Stimulated activated CD4-positive, alpha-beta T cell treated with anti-CD3 and anti-CD28 coated beads, Interleukin-2, amount 100 ng/mL, for 48 hours (primary cell): ENCODE measurements at places on chromosomes 7 and 10.

- DNase-seq = no peak
Measured at GRCh38 chr10:47401874-47402640, 18.0 kb upstream of the ZNF488 start.

DNA sequence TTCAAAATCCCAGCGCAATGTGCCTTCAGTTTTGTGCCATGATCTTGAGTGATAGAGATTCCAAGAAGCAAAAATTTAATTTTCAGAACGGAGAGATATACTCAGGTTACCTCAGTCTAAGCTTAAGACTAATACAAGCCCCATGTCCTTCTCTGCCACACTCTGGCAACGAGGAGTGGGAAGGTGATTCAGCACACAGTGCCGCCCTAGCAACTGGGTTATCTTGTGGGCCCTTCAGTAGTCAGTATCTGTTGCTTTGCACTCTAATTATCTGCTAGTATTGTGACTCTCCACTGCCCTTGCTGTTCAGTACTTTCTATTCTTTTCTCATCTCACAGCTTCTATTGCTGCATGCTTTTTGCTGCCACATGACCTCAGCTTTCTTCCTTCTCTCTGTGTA lies 39.2 kb upstream of the MKLN1 start:
- no peak for DNase-seq

DNA sequence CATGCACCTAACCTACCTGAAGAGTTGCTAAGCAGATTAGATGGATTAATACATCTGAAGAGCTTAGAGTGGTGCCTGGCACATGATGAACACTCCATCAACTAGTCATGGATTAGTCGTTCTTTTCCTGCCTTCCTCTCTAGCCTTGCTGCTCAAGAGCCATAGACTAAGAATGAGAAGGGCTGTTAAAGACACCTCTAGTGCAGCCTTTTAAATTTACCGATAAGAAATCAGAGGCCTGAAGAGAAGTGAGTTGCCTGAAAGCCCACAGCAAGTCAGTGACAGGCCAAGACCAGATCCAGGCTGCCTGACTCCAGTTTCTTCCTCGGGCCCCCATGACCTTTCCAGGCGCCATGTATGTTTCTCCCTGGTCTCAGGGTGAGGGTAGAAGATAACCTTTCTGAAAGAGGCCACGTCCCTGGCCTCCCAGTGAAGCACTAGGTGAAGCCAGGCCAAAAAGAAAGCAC lies 6.5 kb downstream of the TSPAN15 start:
- no peak for DNase-seq

DNA sequence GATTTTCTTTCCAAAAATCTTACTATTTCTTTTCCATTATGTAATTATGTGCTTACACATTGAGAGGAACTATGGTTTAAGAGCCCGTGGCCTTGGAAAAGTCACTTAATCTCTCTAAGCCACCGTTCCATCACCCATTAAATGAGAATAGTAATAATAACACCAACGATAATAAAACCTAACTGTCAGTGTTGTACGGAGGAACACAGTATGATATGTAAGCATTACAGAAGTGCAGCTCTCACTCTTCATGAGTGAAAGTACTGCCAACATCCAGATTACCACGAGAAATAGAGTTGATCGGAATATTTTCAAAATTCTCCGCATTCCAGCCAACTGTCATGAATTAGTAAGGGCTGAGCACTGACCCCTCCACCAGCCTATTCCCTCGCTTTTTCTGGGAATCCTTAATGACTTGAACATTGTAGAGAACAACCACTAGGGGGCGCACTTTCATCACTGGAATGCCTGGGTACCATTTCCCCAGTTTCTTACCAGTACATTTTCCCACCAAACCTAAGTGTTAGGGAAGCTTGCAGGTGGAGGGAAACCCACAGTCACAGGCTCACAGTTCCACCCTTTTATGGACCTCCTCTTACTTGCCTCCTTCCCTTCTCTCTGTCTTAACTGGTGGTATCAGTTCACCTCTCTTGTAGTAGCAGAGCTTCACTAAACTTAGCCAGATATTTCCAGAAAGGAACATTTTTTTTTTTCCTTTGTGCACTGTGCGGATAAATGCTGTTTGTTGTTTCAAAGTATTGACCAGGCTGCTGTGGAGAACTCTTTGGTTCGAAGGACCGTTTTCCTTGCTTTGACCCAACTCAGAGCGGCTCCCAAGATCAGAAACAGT lies 27.8 kb downstream of the NKX2-3 start:
- DNase-seq = peak; percentile 47

DNA sequence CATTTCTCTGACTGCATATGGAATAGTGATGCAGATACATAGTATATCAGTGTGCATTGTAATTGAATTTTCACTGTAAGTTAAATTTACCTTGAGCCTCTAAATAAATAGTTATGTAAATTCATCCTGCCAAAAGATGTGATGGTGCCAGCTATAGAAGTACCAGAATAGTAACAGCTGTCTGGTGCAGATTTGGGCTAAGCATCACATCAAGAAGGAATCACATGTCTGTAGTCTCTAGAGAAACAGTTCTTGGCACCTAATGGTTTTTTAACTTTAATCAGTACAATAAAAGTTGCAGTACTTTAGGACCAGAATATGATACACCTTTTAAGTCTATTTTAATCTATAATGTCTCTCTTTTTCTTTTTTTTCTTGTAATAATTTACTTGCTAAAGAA lies 17.4 kb downstream of the PLEKHA1 start:
- no peak for DNase-seq

GRCh38 chr7:85475071-85475470 lies 288.2 kb upstream of the SEMA3D start:
- no peak for DNase-seq

DNA sequence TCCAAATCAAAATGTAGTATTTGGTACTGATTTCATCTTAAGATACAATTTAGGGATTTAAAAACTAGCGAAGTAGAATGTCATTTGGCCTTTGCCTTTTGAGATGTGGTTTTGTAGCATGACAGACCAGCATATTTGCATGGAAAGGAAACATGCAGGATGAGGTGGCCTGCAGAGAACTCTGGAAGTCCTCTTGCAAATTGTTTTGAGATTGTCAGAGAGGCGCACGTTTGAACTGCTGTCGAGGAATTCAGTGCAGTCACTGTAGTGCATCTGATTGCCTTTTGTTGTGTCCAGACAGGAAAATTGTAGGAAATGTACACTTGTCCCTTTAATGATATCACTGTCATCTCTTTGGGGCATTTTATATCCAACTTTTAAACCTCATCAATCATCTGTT lies 136.7 kb downstream of the CELF2 start:
- no peak for DNase-seq

DNA sequence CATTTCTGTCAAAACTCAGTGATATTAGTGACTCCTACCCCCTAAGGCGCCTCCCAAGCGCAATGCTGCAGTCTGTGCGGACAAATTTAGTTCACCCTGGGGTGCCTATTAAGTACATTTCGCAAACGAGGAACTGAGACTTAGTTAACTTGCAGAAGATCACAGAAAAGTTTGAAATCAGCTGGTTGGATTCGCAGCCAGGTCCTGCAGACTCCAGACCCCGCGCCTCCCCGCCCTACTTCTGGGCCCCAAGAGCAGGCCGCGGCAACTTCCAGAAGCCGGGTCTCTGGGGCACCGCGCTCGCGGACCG lies 588 bp downstream of the CYREN start:
- DNase-seq = no peak

DNA sequence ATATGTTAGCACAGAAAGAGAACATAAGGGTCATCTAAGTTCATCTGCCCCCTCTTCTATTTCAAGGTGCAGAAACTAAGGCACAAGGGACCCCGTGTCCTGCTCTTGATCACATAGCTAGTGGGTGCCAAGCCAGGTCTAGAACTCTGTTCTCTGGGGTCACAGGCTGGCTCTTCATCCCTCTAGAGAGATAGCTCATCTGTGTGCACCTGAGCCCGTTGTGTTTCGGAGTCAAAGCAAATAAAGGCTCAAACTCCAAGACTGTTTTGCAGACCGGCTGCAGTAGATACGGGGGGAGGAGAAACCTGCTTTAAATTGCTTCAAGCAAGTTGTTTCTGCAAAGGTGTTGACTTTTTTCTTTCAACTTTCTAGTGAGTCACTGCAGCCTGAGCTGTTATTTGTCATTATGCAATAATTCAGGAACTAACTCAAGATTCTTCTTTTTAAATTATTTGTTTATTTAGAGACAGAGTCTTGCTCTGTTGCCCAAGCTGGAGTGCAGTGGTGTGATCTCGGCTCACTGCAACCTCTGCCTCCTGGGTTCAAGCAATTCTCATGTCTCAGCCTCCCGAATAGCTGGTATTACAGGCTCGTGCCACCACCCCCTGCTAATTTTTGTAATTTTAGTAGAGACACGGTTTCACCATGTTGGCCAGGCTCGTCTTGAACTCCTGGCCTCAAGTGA lies 6.5 kb downstream of the BLVRA start:
- DNase-seq = no peak

DNA sequence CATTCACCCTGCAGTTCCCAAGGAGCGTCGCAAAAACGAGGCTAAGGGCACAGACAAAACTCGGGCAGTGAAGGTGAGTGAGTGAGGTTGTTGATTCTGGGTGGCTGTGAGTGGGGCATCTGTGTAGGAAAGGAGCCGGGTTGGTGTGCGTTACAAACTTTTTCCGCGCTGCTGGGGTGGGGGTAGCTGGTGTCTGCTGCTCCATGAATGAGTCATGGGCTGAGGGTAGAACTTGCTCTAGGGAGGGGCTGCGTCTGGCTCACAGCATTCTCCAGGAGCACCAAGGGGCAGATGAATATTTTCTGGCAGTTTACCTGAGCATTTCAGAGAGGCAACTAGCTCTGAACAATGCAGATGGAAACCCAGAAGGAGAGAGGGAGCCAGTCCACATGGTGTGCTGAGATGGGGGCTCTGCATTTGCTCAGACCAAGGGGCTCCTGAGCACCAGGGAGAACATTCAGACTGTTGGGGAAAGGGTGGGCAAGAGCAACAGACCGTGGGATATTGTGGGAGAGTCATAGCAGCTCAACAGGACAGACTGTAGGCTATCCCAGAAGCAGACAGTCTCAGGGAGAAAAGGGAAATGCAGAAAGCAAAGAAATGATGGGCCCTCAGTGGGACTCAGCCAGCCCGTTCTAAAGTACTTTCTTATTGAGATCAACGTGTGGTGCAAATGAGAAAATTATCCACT lies 18.8 kb downstream of the NOBOX start:
- peak; percentile 35 for DNase-seq
